ENCODE measurements at places on chromosomes 7 and 10. TPM values are rescaled to one million over a fixed set of nuclear protein-coding genes. Genes with fewer than 3 reads are reported as not detected.

TAS2R4 gene
- total RNA-seq = 1.6 TPM

FGFBP3 gene
- total RNA-seq = 1.7 TPM

GIMAP2 gene
- 24.7 TPM for total RNA-seq

ANK3 gene
- 24.3 TPM for total RNA-seq

SUGCT gene
- total RNA-seq = 47.1 TPM

GNAT3 gene
- not detected for total RNA-seq

FKBP6 gene
- not detected for total RNA-seq

VWDE gene
- 0.55 TPM for total RNA-seq

HECW1 gene
- total RNA-seq = 1.0 TPM

ANKRD22 gene
- total RNA-seq = 0.24 TPM

PSD gene
- 1.4 TPM for total RNA-seq

BLNK gene
- 4.1 TPM for total RNA-seq

PTPRZ1 gene
- total RNA-seq = 2.2 TPM

HTRA1 gene
- total RNA-seq = 261 TPM

SUN1 gene
- 200 TPM for total RNA-seq

GNGT1 gene
- not detected for total RNA-seq

CYP3A4 gene
- not detected for total RNA-seq

Measured in aorta (tissue), 5 donors.